ENCODE measurements at places on chromosomes 3 and 15.
A peak's percentile ranks its signal among the peaks of the same experiment; 100 is the strongest.

- peak; percentile 11 for DNase-seq
Observed at GRCh38 chr3:155984791-155985417, 114.5 kb downstream of the GMPS start.

DNA sequence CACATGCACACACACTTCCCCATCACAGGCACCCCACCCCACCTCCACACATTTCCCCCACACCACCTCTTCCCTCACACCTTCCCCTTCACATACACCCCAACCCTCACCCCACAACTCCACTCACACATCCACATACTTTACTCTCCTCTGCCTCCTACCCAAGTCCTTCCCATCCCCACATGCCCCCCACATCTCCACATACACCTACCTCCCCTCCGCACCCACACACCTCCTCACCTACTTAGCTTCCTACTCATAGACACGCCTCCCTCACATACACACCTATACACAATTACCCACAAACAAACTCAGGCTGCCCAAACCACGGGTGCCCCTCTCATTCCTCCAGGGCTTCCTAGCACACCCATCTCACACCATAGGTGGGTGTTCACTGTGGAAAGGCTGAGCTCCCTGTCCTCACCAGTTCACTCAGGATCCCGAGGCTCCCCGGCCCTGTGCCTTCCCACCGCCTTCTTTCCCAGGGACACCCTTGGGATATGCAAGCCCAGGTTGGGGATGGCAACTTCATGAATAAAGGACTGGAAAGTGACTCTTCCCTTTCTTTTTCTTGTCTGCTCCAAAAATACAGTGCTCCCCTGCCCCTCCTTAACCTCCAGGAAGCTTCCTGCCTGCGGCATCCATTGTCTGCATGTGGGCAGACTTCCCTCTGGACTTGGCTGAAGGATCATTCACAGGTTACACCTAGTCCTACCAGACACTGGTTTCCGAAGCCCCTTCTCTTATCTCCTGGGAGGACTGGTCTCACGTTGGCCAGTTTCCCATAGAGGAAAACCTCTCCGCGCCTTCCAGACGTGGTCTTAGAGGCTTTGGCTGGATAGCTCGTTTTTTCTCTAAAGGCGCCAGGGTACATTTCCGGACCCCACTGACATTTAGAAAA is 61.5 kb downstream of the SLCO2A1 start:
- no peak for DNase-seq

- no peak for DNase-seq
Observed at GRCh38 chr15:89140595-89140994, 52.3 kb downstream of the ABHD2 start.

DNA sequence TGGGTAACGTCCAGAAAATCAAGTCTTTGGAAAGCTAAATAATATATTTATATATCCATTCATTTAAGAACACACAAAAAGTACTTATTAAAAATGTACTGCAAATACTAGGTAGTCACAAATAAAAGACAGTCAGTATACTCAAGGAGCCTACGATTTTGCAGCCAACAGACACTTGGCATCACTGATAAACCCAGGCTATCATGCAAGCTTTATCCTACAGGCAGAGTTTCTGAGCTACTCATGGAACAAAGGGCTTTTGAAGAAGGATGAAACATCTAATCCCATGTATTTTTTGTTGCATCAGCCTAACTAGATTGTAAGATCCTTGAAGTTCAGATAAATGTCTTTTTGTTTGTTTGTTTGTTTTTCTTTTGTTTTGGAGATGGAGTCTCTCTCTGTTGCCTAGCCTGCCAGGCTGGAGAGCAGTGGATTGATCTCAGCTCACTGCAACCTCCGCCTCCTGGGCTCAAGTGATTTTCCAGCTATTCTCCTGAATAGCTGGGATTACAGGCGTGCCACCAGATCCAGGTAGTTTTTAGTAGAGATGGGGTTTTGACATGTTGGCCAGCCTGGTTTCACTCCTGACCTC is 319.4 kb upstream of the MDFIC2 start:
- no peak for DNase-seq

- DNase-seq = no peak
Observed at GRCh38 chr3:198026620-198027019, 66.6 kb downstream of the LMLN start.

- DNase-seq = no peak
Observed at GRCh38 chr15:70030851-70031250, 66.9 kb downstream of the TLE3 start.

- DNase-seq = peak; percentile 13
Observed at GRCh38 chr3:62843508-62843907, 31.7 kb downstream of the CADPS start.

GRCh38 chr3:50001511-50001910 is 61.6 kb downstream of the RBM6 start:
- no peak for DNase-seq

DNA sequence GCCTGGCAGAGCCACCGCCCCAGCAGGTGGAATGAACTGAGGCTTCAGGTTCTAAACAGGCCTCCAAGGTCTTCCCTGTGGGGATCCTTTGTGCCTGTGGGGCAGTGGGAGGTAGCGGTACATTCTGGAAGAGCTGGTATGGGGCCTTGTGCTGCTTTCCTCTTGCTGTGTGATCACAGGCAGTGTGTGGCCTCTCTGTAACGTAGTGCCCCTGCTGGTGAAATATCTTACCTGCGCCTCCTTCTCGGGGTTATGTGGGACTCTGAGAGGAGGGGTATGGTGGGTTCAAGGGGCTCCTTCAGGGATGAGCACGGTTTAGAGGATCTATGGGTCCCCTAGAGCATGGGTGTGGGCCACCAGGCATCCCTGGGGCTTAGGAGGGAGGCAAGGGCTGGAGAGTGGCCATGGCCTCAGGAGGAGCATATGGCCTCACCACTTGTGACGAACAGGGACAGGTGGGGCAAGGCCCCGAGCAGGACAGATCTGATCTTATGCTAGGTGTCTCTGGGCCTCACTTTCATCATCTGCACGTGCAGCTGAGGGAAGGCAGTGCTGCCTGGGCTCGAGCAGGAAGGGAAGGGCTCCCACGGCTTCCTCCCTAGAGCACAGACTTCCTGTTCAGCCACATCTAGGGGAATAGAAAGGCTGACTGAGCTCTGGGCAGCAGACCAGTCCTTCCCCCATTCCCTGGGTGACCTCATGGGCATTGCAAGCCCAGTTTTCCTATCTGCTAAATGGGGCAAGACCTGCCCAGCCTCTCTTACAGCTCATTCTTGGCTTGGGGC is 1.9 kb upstream of the ALS2CL start:
- peak; percentile 97 for DNase-seq

Measured in inflammatory macrophage treated with lipopolysaccharide for 4 hours (primary cell).